Stimulated activated CD4-positive, alpha-beta T cell treated with anti-CD3 and anti-CD28 coated beads, Interleukin-1b, Interleukin-23, amount 100 ng/mL, for 1 hour (primary cell): ENCODE measurements at places on chromosomes 4 and X.

DNA sequence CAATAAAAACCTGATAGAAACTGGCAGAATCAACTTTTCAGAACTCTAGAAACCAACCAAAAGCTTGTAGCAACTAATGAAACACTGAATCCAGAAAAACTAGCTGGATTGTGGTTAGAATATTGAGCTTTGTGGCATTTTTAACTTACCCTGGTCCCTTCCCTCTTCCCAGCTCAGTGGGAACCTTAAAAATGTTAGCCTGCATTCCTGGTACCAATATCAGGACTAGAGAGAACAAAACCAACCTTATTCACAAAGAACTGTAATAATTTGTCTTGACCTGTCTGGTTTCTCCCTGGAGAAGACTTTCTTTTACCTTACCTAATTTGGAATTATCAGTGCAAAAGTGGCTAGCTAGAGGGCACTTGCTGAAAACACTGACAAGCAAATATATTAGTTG, 21.2 kb downstream of the SH3D19 start:
- DNase-seq, result no peak

- no peak for DNase-seq
Measured at GRCh38 chr4:125444166-125444565, 129.4 kb downstream of the FAT4 start.

DNA sequence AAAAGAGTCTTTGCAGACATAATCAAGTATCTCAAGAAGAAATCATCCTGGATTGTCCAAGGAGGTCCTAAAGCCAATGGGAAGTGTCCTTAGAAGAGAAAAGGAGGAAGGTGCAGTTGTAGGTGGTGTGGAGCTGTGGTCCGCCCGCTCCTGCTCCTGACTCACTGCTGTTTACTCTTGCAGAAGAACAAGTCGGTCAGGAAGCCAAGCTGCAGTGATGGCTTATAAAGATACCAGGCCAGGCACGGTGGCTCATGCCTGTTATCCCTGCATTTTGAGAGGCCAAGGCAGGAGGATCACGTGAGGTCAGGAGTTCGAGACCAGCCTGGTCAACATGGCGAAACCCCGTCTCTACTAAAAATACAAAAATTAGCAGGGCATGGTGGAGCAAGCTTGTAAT, 66.4 kb upstream of the ATP6AP2 start:
- no peak for DNase-seq

DNA sequence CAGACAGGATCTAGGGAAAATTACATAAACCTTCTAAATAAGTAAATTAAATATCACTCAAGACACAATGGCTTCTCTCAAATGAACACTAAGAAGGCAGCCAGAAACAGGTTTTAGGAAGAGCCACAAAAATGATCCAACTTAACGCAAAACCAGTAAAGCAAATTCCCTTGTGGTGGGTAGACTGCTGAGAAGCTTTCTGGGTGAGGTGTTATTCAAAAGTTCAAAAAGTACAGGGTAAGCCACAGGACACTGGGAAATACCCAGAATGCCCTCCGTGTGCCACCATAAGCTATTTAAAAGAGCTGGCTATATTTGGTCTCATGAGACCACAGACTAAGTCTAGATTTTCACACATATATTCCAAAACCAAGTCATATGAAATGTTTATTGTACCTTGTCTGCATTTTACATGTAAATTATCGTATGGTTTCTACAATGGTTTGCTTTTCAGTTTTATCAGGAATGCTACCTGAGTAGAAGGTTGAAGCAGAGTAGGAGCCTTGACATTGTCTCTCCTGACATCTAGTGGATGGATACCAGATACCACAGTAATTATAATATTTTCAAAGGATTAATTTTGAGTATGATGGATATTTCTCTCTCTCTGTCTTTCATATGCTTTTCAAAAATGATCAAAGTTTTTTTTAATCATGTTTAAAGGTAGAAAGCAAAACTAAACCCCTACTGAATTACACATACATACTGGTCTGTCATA, 109.3 kb upstream of the KLHL13 start:
- DNase-seq, result no peak

DNA sequence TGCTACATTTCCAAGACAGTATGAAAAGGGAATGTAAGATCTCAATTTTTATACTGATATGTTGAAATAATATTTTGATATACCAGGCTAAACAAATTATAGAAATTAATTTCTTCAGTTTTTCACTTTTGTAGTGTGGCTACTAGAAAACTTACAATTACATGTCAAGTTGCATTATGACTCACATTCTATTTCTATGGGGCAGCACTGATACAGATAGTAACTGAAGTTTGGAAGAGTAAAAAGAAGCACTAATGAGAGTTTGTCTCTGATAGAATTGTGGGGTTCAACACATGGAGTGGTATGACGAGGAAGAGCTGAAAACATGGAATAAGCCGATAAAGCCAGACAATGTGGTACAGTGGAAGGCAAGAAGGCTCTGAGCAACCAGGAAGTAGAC, 95.6 kb downstream of the NR3C2 start:
- DNase-seq, result no peak

DNA sequence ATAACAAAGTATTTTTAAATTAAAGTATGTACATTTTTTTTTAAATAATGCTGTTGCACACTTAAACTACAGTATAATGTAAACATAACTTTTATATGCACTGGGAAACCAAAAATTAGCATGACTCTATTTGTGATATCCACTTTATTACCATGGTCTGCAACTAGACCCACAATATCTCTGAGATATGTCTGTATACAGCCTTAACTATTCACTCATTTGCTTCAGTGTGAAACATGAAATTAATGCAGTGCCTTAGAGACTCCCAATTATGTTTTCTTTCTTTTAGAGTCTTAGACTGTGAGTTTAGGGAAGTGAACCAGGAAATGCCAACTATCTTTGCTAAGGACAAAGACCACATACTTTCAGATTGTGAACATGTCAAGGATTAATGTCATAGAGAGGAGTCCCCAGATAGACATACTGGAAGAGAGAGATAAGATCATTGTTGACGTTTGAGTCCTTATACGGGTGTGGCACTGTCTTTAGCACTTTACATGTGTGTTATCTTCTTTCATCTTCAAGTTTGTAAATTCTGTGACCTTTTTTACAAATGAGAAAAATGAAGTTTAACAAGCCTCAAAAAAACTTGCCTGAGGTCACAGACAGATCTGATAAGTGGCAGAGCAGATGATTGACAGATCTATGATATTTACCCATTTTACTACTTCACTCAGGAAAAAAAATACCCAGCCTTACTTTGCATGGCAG, 23.2 kb downstream of the CXorf58 start:
- no peak for DNase-seq

GRCh38 chrX:51144828-51145442, 187.7 kb upstream of the NUDT10 start:
- no peak for DNase-seq

GRCh38 chr4:102036619-102037376, 246.3 kb downstream of the BANK1 start:
- DNase-seq, result no peak

DNA sequence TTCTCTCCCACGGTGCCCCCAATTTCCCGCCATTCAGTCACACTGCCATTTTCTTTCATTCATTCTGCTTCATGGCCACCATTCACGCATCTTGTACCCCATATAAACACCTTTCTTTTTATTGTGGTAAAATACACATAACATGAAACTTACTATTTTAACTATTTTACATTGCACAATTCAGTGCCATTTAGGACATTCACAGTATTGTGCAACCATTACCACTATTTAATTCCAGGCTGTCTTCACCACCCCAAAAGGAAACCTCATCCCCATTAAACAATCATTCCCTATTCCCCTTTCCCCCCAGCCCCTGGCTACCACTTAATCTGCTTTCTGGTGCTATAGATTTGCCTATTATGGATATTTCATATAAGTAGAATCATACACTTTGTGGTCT, 15.9 kb downstream of the SPACA5 start:
- DNase-seq, result no peak

GRCh38 chr4:129138810-129139496, 43.0 kb downstream of the C4orf33 start:
- no peak for DNase-seq

GRCh38 chr4:154908168-154908567, 127.1 kb downstream of the RBM46 start:
- no peak for DNase-seq

- DNase-seq, result no peak
Measured at GRCh38 chrX:112874175-112874574, 33.5 kb upstream of the AMOT start.

DNA sequence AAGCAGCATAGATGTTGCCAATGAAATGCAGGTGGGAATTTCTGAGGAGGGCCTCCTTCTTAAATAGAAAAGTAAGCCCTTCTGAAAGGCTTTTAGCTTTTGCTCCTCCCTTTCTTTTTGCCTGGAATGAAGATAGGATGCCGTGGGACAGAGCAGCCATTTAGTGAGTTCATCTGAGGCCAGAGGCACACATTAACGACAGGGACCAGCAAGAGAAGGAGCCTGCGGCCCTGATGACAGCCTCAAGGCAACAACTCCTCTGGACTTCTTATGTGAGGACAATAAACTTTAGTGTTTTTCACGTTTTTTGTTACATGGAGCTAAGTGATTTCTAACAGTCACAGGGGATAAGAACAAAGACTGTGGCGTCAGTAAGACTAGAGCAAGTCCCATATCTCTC, 1.1 kb upstream of the BDH2 start:
- DNase-seq, result no peak

GRCh38 chr4:3791910-3792542, 25.8 kb downstream of the ADRA2C start:
- no peak for DNase-seq

GRCh38 chr4:87086143-87086805, 134.1 kb downstream of the KLHL8 start:
- no peak for DNase-seq

GRCh38 chr4:110617646-110618580, 5.0 kb downstream of the PITX2 start:
- no peak for DNase-seq

DNA sequence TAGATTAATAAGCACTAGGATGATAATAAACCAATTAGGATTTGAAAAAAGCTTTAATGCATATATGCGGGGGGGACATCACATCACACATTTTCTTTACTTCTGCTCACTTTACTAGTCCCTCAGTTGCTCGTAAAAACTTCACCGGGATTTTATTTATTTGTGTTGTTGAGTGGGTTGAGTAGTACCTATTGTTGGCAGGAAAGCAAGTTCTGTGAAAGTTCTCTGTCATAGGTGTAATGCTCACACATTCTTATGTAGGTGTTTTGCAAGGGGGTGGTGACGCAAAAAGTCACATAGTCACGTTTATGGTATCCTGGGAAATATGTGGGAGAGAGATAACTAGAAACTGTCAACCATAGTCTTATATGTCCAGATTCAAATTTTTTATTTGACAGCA, 65.3 kb downstream of the PDLIM5 start:
- DNase-seq, result no peak

DNA sequence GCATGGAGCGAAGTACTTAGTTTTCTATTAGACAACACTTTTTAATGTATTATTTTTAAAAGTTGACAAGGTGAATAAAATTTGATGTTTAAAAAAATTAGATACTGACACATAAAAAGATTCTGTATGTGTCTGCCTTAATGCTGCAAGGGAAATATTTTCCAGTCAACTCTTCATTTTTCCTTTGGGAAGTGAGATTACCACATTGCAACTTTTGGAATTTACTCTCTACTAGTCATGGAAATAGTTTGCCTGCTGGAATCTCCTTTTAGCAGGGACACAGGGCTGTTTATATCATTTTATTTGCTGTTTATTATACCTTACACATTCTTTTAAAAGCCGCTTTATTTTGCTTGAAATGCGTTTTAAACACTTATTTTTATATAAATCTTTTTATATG, 135.1 kb downstream of the MID1 start:
- no peak for DNase-seq

GRCh38 chr4:43587758-43588157, 695.2 kb downstream of the GRXCR1 start:
- DNase-seq, result no peak

DNA sequence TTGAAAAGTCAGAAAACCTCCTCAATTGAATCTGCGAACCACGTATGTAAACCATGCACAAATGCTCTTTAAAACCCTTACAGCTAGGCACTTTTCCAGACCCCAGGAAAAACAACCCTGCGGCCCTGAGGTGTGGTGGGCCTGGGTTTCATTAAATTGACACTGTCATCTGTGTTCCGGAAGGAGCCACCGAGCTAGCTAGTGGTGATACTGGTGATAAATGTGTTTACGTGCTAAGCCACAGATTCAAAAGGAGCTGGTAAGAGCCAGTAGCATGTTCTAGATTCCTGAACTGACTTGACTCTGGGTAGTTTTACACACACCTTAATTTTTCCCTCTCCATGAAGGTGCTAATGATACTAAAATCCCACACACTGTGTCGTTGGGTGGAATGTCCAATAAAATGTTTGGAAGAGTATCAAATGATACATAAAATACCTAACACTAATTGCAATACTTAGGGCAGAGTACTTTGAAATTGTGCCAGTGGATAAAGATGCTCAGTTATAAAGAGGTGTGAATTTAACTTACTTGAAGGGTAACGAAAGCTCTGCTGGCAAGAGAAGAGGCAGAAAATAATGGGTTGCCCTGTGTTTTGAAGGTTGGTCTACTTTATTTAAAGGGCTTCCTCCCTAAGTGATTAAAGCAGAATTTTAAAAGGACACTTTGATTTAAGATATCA, 8.5 kb downstream of the SMS start:
- no peak for DNase-seq

DNA sequence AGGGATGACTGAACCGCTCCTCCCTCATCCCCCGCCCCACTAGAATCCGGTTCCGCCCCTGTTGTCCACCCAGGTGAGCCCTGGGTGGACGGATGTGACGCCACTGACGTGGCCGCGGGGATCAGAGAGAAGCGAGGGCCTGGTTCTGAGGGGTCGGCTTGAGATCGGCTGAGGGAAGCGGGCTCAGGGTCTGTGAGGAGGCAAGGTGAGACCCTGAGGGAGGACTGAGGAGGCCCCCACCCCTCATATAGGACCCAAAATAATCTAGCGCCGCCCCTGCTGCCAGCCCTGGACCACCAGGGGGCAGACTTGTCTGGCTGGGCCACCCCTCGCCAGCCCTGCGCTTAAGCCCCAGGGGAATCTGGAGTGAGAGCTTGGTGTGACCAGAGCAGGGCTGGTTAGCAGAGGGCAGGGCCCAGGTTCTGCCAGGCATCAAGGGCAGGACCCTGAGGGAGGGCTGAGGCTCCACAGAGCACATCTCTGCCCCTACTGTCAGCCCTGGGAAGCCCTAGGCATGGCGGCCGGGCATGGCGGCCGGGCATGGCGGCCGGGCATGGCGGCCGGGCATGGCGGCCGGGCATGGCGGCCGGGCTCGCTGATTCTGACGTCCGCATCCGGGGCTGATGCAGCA, at the start of gene MAGEA8:
MAGEA8 (plus strand) TSS at position 103 of the 631 bp plus-strand sequence. CDS start 3,090 bp downstream, outside the sequence.
- no peak for DNase-seq

- DNase-seq, result no peak
Measured at GRCh38 chrX:8738588-8739189, 6.8 kb upstream of the ANOS1 start.

GRCh38 chr4:103073792-103074438, 2.6 kb downstream of the SLC9B2 start:
- no peak for DNase-seq

DNA sequence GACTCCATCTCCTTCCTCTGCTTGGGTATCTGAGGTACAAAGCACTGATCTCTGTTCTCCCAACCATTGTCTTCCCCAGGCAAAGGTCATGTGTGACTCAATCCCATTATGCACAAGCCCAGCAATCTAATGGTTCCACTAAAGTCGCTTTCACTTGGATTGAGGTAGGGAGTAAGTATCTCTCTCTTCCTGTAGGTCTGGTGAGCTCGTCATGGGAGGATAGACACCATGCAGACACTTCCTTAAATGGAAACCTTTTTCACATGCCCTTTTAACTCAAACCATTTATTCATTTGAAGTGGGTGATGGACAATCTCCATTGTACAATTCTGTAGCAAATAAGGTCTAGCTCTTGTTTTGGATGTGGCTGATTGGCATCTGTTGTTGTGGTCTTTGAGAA, 245.2 kb upstream of the CLNK start:
- DNase-seq, result no peak

- DNase-seq, result no peak
Measured at GRCh38 chrX:44733931-44734330, 109.9 kb upstream of the DUSP21 start.
